ENCODE measurements at places on chromosomes 12 and 14.

DNA sequence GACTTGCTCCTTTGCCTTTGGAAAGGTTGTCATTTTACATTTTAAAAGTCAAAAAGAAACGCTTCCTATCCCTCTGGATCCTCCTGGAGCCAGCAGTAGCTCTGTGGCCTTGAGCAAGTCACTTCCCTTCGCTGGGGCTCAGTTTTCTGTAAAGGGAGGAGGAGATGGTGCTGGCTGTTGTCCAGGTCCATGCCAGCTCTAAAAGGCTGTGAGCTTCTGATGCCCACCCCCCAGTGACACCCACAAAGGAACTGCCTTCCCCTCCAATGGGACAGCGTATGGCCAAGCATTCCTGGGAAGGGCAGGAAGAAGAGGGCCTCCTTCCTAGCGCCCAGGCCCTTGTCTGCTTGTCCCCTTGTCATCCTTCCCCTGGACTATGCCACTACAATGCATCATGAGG is 81.5 kb downstream of the NTF3 start:
- no peak for DNase-seq

- DNase-seq = no peak
Measured at GRCh38 chr14:24673534-24674203, 39.7 kb upstream of the GZMB start.

DNA sequence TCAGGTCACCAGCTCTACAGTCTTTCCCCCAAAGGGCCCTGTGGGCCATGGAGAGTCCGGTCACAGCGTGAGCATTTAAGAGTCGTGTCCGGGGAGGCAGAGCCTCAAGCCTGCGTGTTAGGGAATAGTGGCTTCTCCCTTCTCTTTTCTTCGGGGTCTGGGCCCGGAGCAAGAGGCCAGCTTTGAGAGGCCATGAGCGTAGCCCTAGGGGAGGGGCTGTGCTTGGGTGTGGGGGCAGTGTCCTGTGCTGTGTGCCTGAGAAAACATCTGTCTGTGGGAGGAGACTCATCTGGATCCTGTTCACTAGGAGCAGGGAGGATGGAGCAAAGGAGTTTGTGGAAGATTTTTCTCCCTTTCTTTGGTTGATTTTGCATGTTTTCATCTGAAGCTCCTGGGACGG is 5.3 kb downstream of the LRP1-AS start:
- DNase-seq = no peak

DNA sequence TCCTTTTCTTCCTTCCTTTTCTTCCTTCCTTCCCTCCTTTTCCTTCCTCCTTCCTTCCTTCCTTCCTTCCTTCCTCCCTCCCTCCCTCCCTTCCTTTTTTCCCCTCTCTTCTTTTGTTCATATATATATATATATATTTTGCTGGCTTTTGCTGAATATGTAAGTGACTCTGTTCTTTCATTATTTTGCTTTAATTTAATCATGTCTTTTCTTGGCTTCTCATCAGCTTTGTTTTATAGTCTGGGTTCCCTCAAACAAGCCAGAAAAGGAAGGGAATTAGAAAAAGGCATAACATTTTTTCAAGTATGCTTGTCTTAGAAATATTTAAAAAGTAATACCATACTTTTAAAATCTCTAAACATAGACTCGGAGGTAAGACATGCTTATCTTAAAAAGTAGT is 219.9 kb upstream of the ATXN7L3B start:
- no peak for DNase-seq

GRCh38 chr12:28144059-28144458 is 46.2 kb upstream of the CCDC91 start:
- DNase-seq = no peak

DNA sequence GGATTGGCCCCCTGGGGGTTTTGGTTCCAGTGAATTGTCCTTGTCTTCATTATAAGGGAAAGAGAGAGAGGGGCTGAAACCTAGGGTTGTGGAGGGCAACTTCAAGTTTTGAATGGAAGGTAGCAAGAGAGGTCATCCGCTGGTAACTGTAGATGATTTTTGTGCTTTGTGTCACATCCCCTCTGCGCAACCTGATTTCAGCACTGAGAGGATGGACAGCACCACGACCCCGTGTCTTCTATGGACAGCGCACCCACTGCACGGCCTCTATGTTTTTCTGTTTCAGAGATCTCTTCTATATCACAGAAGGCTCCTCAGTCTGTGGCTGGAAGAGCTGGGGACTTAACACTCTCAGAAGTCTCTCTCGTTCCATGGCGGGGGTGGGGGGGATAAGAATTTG is 127.0 kb upstream of the RPH3A start:
- DNase-seq = no peak

- no peak for DNase-seq
Measured at GRCh38 chr14:68966872-68967301, 12.2 kb downstream of the ACTN1 start.

- DNase-seq = no peak
Measured at GRCh38 chr12:79982086-79983062, 47.5 kb upstream of the PPP1R12A start.

- peak; percentile 64 for DNase-seq
Measured at GRCh38 chr12:127083008-127083949, 1183.7 kb upstream of the TMEM132C start.

- DNase-seq = no peak
Measured at GRCh38 chr12:108009442-108010070, 119.5 kb upstream of the WSCD2 start.

GRCh38 chr14:104235686-104236085 is 97.3 kb downstream of the KIF26A start:
- no peak for DNase-seq

DNA sequence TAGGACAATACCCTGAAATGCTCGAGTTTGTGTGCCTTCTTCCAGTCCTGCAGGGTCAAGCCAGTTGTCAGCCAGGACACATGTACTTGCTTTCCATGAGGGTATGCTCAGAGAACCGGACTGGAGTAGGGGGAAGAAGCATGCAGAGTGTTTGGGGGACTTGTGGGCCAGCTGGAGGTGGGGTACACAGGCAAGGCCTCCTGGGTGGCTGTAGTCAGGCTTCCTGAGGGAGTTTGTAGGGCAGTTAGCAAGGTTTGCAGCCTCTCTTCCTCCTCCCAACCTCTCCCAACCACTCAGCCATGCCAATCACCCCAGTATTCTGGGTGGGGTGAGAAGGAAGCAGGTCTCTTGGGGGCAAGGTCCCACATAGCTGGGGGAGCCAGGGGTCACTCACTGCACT is 47.0 kb upstream of the RHOJ start:
- DNase-seq = no peak

DNA sequence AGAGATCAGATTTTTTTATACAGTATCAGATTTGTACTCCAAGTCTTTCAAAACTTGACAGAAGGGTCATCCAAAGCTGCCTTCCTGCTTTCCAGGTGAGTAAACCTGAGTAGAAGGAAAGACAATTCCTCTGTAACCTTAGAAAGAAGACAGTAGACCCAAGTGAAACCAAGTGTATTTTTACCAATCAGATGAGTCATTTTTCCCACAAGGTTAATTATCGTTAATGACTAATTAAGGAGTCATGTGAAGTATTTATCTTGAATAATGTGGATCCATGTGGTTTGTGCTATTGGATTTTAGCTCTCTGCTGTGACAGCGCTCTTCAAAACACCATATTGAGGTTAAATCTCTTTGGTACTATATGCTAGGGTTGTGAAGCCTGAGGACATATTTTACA is 74.0 kb upstream of the PELI2 start:
- DNase-seq = no peak

- DNase-seq = no peak
Measured at GRCh38 chr12:42091769-42092168, 52.9 kb downstream of the GXYLT1 start.

GRCh38 chr12:103503546-103504480 is 8.0 kb upstream of the C12orf42 start:
- no peak for DNase-seq

DNA sequence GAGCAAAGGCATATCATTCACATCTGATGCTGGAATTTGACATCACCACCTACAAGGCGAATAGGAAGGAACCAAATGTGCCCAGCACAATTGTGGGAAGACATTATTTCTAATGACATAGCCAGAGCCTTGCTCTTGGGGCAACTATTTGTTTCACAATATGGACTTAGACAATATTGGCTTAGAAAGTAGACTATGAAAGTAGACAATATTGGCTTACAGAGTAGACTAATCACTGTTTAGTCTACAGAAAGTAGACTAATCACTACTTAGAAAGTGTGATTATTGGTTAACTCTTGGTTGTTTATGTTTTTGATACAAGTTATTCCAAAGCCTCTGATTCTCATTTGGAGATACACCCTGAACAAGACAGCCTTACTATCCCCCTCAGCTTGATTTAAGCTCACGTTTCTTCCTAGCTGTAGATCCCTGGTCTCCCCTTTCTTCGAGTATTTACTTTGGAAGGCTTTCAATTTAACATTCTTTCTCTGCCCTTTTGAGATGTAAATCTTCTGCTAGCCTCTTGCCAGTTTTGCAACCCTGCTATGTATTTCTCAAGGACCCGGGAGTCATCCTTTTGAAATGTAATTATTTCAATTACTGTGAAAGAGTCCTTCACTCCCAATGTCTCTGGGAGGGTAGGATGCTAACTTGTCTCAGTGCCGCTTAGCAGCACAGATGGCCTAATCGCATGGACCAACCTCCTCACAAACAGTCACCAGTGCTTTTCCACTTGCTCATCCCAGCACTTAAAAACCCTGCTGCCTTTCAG is 843.2 kb downstream of the GALC start:
- no peak for DNase-seq

- no peak for DNase-seq
Measured at GRCh38 chr14:56803816-56804535, 6.3 kb downstream of the OTX2 start.

- DNase-seq = no peak
Measured at GRCh38 chr14:50318031-50318626, 6.0 kb downstream of the DMAC2L start.

GRCh38 chr14:67331368-67332125 is 28.1 kb downstream of the ATP6V1D start:
- no peak for DNase-seq

- no peak for DNase-seq
Measured at GRCh38 chr14:39025810-39026627, 77.0 kb downstream of the SEC23A start.

- no peak for DNase-seq
Measured at GRCh38 chr12:120089796-120090195, 26.8 kb downstream of the RAB35 start.

DNA sequence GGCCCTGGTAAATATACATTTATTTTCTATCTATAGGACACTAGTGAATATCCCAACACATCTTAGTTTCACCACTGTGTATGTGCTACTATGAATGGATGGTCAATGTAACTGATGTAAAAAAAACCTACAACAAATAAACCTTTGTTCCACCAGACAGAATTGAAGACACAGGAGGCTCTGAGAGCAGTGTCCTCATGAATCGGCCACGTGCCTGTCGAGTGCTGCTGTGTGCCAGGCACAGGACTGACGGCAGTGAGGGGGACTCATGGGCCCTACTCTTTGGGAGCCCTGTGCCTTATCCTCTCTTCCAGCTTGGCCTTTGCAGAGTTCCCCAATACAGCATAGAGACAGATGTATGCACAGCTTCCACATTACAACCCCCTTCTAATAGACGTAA is 18.2 kb downstream of the CINP start:
- no peak for DNase-seq

- DNase-seq = no peak
Measured at GRCh38 chr14:103094406-103095209, at the start of gene EXOC3L4. EXOC3L4 (plus strand) TSS chr14:103094725; CDS start chr14:103100220, 5,495 bp downstream.

DNA sequence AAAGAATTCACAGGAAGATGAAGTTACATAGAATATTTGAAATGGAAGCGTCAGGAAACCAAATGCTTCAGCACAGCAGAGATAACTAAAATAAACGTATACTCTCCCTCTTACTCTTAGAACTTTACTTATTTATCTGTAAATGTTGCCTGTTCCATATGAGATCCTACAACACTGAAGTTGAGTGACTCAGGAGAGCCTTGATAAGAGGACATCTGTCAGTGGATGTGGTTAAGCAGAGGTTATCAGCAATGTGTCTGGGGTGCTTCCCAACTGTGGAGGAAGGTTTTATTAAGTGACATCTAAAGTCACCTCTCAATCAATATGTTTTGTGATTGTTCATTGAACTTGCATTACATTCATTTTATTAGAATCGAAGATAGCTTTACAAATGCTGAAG is 81.9 kb downstream of the NEDD1 start:
- DNase-seq = no peak

All from stromal cell of bone marrow (primary cell).